ENCODE measurements at places on chromosomes 11 and 22. TPM values are rescaled to one million over a fixed set of nuclear protein-coding genes. Genes with fewer than 3 reads are reported as not detected.
A peak's percentile ranks its signal among the peaks of the same experiment; 100 is the strongest.

Gene USH1C
- 1.6 TPM for total RNA-seq

Gene THRSP
- not detected for total RNA-seq

Gene TMEM223
- 16.0 TPM for total RNA-seq

Gene MMP10
- not detected for total RNA-seq

Gene TSKU
- 20.3 TPM for total RNA-seq

Gene HPS5
- 28.3 TPM for total RNA-seq

Gene MYEOV
- total RNA-seq = not detected

Gene NOL12
- total RNA-seq = 10.7 TPM

GRCh38 chr11:78796956-78797355, 222.3 kb upstream of the NARS2 start:
- no peak for DNase-seq
- no peak overlapping the region for H3K27ac ChIP-seq
- H3K4me1 ChIP-seq = peaks cover 39% of the 10 kb centered on the region

- H3K27ac ChIP-seq = no peak overlapping the region
- no peaks in the 10 kb centered on the region for H3K36me3 ChIP-seq
- H3K4me3 ChIP-seq = no peak overlapping the region
- H3K4me1 ChIP-seq = no peaks in the 10 kb centered on the region
Observed at GRCh38 chr11:126607776-126608541, 252.5 kb downstream of the ST3GAL4 start.

DNA sequence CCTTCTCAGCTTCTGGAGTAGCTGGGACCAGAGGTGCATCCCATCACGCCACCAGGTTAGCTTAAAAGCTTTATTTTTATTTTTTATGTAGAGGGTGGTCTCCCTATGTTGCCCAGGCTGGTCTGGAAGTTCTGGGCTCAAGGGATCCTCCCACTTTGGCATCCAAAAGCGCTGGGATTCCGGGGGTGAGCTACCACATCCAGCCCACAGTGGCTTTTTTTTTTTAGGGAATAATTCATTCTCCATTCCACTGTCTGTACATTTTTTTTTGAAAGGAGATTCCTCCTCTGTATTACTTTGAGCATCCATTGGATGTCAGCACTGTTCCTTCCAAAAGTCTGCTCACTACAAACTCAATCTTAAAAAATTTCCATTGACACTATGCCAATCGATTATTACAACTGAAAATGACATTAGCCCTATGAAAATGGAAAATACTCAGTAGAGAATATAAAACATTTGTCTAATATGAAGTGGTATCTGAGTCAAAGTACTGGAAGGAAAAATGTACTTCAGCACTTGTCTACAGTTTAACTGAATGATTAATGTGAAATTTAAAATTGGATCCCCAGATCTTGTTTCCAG, 1.3 kb upstream of the LPXN start:
- H3K27ac ChIP-seq = peak overlapping the region; percentile 100
- peak overlapping the region; percentile 99 for H3K4me3 ChIP-seq
- peaks cover 60% of the 10 kb centered on the region for H3K4me1 ChIP-seq

DNA sequence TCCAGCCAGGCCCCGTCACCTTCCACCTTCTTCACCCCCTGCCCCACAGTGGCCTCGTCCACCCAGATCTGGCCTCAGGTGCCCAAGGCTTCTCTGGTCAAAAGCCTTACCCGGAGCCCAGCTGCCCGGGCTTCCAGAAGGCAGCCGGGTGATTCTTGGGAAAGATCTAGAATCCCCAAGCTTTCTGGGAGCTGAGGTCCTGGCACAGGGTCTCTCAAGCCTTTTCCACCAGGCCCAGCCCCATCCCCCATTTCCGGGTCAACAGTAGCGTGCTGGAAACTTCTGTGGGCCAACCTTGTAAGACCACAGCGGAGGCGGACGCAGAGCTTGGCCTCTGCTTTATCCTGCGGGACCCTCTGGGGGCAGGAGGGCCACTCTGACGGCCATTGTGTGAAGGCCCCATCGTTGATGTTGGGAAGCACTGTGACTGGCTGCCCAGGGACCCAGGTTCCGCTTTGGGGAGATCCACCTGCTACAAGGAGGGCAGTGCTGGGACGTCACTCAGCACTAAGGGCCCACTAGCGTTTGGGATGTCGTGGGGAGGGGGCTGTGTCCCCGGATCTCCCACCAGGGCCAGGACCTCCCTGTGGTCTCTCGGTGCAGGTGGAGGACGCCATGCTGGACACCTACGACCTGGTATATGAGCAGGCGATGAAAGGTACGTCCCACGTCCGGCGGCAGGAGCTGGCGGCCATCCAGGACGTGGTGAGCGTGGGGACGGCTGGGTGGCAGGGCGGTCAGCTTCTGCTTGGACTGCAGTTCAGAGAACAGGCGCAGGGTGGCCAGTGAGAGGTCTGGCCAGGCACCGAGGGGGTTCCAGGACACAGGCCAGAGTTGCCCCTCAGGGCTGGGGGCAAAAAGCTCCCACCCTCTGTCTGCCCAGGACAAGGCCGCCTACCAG, 11.5 kb downstream of the TSPAN32 start:
- no peak overlapping the region for H3K4me3 ChIP-seq
- DNase-seq = peak; percentile 66
- no peaks in the 10 kb centered on the region for H3K36me3 ChIP-seq
- H3K27ac ChIP-seq = peak overlapping the region; percentile 90
- no peaks in the 10 kb centered on the region for H3K27me3 ChIP-seq
- peaks cover 54% of the 10 kb centered on the region for H3K4me1 ChIP-seq

GRCh38 chr22:45448431-45448830, 34.9 kb downstream of the RIBC2 start:
- peak; percentile 79 for DNase-seq
- no peaks in the 10 kb centered on the region for H3K36me3 ChIP-seq
- peaks cover 9% of the 10 kb centered on the region for H3K4me1 ChIP-seq
- H3K27ac ChIP-seq = no peak overlapping the region

DNA sequence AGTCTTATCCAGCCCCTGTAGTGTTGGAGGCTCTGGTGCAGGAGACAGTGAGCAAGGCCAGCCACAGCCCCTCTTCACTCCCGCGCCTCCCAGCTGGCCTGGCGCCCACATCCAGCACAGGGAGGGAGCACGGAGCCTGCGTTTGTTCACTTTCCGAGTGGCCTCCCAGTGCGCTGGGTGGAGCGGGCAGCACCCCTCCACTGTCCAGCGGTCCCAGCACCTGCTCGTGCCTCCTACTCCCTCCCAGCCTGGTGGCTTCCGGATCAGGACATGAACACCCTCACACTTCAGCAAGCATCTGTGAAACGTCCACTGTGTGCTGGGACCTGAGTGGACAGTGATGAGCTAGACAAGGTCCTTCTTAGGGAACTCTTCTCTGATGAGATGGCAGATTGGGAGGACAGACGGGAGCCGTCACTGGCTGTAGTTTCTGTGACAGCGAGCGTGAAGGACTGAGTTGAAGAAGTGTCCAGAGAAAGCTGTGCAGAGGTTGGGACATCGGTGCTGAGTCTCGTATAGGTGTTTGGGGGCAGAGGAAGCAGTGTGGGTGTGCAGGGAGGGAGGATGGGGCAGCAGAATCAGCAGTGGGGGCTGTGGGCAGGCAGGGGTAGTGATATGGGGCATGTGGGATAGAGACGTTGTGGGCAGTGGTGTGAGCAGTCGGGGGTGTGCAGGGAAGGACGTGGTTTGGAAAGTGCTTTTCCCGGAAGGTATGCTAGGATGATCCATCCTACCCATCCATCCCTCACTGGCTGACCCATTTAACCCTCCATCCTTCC, 256.8 kb downstream of the TBC1D22A start:
- H3K4me3 ChIP-seq = no peak overlapping the region
- no peak overlapping the region for H3K27ac ChIP-seq
- no peaks in the 10 kb centered on the region for H3K36me3 ChIP-seq
- no peaks in the 10 kb centered on the region for H3K27me3 ChIP-seq

GRCh38 chr22:36104435-36104834, 56.1 kb downstream of the APOL3 start:
- H3K27me3 ChIP-seq = no peaks in the 10 kb centered on the region
- no peak overlapping the region for H3K4me3 ChIP-seq
- no peaks in the 10 kb centered on the region for H3K36me3 ChIP-seq
- DNase-seq = peak; percentile 27
- H3K27ac ChIP-seq = no peak overlapping the region
- H3K4me1 ChIP-seq = no peaks in the 10 kb centered on the region

GRCh38 chr11:95565724-95566141, 223.8 kb downstream of the FAM76B start:
- no peak overlapping the region for H3K4me3 ChIP-seq
- no peaks in the 10 kb centered on the region for H3K4me1 ChIP-seq
- no peaks in the 10 kb centered on the region for H3K36me3 ChIP-seq
- no peak for DNase-seq

- no peaks in the 10 kb centered on the region for H3K36me3 ChIP-seq
- no peak overlapping the region for H3K4me3 ChIP-seq
- H3K27me3 ChIP-seq = peaks cover 3% of the 10 kb centered on the region
- no peak overlapping the region for H3K27ac ChIP-seq
Observed at GRCh38 chr22:34797826-34798225, 268.1 kb upstream of the ISX start.

DNA sequence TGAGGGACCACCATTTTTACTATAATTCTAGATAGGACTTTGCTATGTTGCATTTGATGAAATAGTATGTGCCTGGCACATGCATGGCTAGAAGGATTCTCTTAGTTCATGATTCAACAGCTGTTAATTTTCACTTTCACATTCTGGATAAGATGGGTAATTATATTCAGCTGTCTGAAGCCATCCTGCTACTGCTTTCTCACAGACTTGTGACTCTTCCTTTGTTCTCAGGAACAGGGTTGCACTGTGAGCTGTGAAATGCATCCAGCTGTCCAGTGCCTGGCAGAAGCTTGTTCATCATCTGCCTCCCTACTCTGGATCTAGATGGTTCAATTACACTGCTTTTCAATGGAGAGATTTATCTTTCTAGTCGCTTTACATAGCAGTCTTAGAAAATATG, 610.1 kb upstream of the ANO5 start:
- H3K36me3 ChIP-seq = no peaks in the 10 kb centered on the region
- H3K4me3 ChIP-seq = no peak overlapping the region
- no peaks in the 10 kb centered on the region for H3K27me3 ChIP-seq
- no peak for DNase-seq
- no peak overlapping the region for H3K27ac ChIP-seq
- H3K4me1 ChIP-seq = no peaks in the 10 kb centered on the region

GRCh38 chr11:7548659-7549274, 35.0 kb downstream of the PPFIBP2 start:
- no peaks in the 10 kb centered on the region for H3K27me3 ChIP-seq
- DNase-seq = no peak
- no peaks in the 10 kb centered on the region for H3K36me3 ChIP-seq
- H3K27ac ChIP-seq = no peak overlapping the region

GRCh38 chr22:29587938-29588699, 7.2 kb upstream of the NIPSNAP1 start:
- no peak for DNase-seq
- no peaks in the 10 kb centered on the region for H3K27me3 ChIP-seq
- no peaks in the 10 kb centered on the region for H3K4me1 ChIP-seq
- H3K36me3 ChIP-seq = no peaks in the 10 kb centered on the region
- no peak overlapping the region for H3K4me3 ChIP-seq
- H3K27ac ChIP-seq = no peak overlapping the region

- H3K4me3 ChIP-seq = no peak overlapping the region
- H3K27ac ChIP-seq = no peak overlapping the region
- no peaks in the 10 kb centered on the region for H3K27me3 ChIP-seq
Observed at GRCh38 chr11:39205236-39205995, 2254.0 kb downstream of the LRRC4C start.

DNA sequence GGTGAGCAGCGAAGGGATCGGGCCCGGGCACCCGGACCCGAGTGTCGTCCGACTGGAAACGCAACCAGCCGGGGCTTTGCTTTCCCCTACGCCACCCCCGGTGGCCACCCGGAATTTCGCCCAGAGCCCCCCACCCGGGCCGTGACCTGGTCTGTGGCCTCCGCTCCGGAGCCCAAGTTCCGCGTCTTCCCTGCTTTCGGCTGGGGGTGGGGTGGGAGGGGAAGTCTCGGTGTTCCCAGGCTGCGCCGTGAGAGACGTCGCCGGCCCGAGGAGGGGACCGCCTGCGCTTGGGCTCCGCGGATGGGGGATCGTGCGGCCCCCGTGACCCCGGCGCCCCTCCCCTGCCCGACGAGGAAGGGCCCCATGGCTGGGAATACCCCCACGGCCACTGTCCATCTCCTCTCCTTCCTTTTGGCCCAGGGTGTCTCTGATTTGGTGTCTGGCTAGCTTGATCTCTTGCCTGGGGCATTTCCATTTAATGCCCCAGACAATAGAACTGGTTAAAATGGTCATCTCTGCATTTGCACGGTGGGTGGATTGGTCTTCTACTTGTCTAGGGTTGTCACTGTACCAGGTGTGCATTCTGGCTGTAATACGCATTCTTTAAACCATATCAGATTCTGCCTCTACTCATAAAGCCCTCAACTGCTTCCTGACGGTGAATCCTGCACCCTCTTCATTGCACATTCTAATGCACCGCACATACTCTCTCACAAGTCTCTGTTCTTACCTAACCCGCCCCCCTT, 789 bp downstream of the SIK2 start:
- peak overlapping the region; percentile 95 for H3K27ac ChIP-seq
- H3K27me3 ChIP-seq = no peaks in the 10 kb centered on the region
- H3K4me3 ChIP-seq = peak overlapping the region; percentile 92
- no peaks in the 10 kb centered on the region for H3K36me3 ChIP-seq
- peaks cover 56% of the 10 kb centered on the region for H3K4me1 ChIP-seq

GRCh38 chr22:29217827-29218757, 12.4 kb downstream of the EMID1 start:
- DNase-seq = peak; percentile 57
- H3K27me3 ChIP-seq = no peaks in the 10 kb centered on the region
- no peak overlapping the region for H3K27ac ChIP-seq
- no peaks in the 10 kb centered on the region for H3K36me3 ChIP-seq

- no peak for DNase-seq
- no peaks in the 10 kb centered on the region for H3K36me3 ChIP-seq
- H3K4me3 ChIP-seq = no peak overlapping the region
- peaks cover 24% of the 10 kb centered on the region for H3K27me3 ChIP-seq
Observed at GRCh38 chr22:26323013-26323412, 106.0 kb upstream of the ASPHD2 start.

- DNase-seq = no peak
- H3K27me3 ChIP-seq = no peaks in the 10 kb centered on the region
- no peaks in the 10 kb centered on the region for H3K36me3 ChIP-seq
- no peak overlapping the region for H3K4me3 ChIP-seq
Observed at GRCh38 chr22:29334696-29335344, 19.3 kb upstream of the RASL10A start.

DNA sequence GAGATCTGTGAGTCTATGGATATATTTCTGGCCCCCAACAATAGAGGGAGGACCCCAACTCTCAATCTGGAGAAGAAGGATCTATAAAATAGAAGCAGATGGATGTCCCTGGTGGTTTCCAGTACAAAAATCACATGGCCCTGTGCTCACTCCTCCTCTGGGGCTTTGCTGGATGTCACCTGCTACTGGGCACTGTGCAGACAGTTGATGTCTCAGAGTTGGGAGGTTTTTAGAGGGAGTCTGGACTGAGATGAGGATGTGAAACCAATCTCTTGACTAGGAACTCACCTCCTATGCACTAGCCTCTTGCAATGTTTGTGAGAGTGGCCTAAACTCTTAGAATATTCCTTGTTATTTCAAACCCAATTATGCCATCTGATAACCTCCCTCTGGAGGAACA, 107.2 kb downstream of the SCN3B start:
- no peaks in the 10 kb centered on the region for H3K27me3 ChIP-seq
- H3K4me3 ChIP-seq = no peak overlapping the region
- no peaks in the 10 kb centered on the region for H3K4me1 ChIP-seq
- H3K36me3 ChIP-seq = no peaks in the 10 kb centered on the region

- no peak overlapping the region for H3K4me3 ChIP-seq
- no peak for DNase-seq
- H3K4me1 ChIP-seq = peaks cover 77% of the 10 kb centered on the region
- peaks cover 7% of the 10 kb centered on the region for H3K36me3 ChIP-seq
Observed at GRCh38 chr11:74641905-74642304, 49.5 kb downstream of the POLD3 start.

GRCh38 chr11:44229624-44230023, 80.3 kb downstream of the ALX4 start:
- H3K27me3 ChIP-seq = no peaks in the 10 kb centered on the region
- peaks cover 12% of the 10 kb centered on the region for H3K4me1 ChIP-seq
- DNase-seq = no peak
- no peak overlapping the region for H3K27ac ChIP-seq
- no peaks in the 10 kb centered on the region for H3K36me3 ChIP-seq
- no peak overlapping the region for H3K4me3 ChIP-seq
